ENCODE measurements at places on chromosomes 12 and 14. TPM values are rescaled to one million over a fixed set of nuclear protein-coding genes. Genes with fewer than 3 reads are reported as not detected.

DNA sequence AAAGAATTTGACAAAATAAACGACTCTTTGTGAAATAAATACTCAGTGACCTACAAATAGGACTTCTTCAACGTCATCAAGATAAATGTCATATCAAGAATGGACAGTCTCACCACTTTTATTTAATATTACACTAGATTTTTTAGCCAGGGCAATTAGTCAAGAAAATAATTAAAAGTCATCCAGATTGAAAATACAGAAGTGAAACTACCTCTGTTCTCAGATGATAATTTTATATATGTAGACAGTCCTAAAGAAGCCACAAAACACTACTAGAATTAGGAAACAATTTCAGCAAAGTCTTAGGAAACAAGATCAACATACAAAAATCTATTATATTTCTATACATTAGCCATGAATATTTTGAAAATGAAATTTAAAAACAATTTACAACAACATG is 689.6 kb upstream of the SEL1L start:
- no peak overlapping the region for H3K27ac ChIP-seq
- no peaks in the 10 kb centered on the region for H3K36me3 ChIP-seq
- DNase-seq: no peak

DNA sequence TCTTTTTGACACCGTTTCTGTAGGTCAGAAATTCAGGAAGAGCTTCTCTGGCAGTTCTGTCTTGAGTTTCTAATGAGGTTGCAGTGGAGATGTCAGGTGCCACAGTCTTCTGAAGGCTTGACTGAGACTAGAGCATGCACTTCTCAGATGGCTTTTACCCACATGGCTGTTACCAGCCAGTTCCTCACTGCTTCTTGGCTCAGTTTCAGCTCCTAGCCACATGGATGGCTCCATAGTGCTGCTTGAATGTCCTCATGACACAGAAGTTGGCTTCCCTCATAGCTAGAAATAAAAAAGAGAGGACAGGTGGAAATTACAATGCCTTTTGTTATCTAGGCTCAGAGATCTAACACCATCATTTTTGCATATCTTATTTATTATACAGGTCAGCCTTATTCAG is 38.1 kb upstream of the SLC2A13 start:
- H3K36me3 ChIP-seq: no peaks in the 10 kb centered on the region
- no peaks in the 10 kb centered on the region for H3K27me3 ChIP-seq
- H3K27ac ChIP-seq: no peak overlapping the region
- no peak overlapping the region for H3K4me3 ChIP-seq
- no peaks in the 10 kb centered on the region for H3K4me1 ChIP-seq

DNA sequence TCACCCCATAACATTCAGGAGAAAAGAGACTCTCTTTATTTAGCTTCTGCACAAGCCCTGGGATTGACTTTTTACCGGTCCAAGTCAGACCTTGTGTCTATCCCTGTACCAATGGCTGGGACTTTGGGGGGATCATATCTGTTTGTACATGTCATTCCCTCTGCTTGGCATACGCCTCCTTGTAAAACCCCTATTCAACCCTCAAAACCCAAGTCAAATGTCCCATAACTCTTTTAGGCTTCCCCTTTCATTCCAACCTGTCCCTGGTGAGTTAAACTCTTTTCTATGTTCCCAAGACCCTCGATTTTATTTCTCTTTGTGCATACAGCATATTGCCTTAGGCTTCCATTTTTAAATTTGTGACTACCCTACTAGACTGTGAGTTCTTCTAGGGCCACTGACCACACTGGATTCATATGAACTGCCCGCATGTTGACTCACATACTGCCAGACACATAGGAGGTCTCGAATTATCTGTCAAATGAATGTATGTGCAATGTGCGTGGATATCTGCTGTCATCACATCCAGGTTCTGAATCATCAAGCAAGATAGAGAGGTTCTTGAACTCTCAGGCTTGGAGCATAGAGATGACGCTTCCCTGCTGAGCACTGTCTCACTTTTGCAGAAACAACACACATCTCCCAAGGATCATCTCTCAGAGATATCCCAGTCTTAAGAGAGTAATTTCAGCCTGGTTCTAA is 548.6 kb upstream of the TBX3 start:
- H3K27me3 ChIP-seq: no peaks in the 10 kb centered on the region
- H3K4me3 ChIP-seq: no peak overlapping the region
- H3K4me1 ChIP-seq: no peaks in the 10 kb centered on the region
- no peak for DNase-seq
- H3K36me3 ChIP-seq: no peaks in the 10 kb centered on the region
- no peak overlapping the region for H3K27ac ChIP-seq

DNA sequence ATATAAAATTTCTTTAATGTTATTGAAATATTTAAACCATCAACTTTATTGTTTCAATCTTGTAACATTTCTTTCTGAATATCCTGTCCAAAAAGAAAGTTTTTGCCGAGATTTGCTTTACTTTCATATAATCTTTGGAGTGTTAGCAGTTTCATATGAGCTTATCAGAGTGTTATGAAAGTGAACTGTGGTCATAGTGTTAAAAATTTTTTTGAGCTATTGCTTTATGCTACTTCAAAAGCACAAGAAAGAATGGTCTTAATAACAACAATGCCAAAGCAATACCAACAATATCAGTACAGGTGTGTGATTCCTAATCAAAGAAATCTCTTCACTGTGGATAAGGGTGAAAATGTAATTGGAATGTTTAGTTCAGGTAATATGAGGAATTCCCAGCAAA is 1994.9 kb upstream of the FLRT2 start:
- H3K4me3 ChIP-seq: no peak overlapping the region
- no peaks in the 10 kb centered on the region for H3K27me3 ChIP-seq
- no peaks in the 10 kb centered on the region for H3K4me1 ChIP-seq
- H3K27ac ChIP-seq: no peak overlapping the region
- H3K36me3 ChIP-seq: no peaks in the 10 kb centered on the region

DNA sequence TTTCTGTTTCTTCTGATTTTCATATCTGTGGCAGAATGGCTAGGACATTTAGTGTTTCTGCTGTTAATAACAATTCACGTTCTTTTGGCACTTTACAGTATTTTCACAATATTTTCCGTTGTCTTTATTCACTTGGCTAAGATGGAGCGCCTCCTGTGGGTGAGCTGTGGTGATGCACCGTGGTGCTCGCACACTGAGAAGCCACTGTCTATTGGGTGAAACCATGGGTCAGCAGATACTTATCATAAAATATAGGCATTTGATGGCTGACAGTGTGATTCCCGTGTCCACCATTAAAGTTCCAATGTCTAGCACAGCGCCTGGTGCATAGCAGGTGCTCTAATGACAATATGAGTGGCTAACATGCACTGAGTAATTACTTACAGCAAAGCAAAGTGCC is 141.8 kb downstream of the VRK1 start:
- H3K27me3 ChIP-seq: no peaks in the 10 kb centered on the region
- no peak overlapping the region for H3K27ac ChIP-seq
- peak; percentile 51 for DNase-seq
- no peaks in the 10 kb centered on the region for H3K4me1 ChIP-seq

- H3K4me3 ChIP-seq: no peak overlapping the region
- no peak for DNase-seq
- H3K36me3 ChIP-seq: peaks cover 6% of the 10 kb centered on the region
- no peaks in the 10 kb centered on the region for H3K27me3 ChIP-seq
Measured at GRCh38 chr12:57153415-57153997, 6.1 kb upstream of the LRP1-AS start.

GRCh38 chr12:116673681-116674111 is 64.2 kb downstream of the SPRING1 start:
- H3K4me3 ChIP-seq: no peak overlapping the region
- H3K36me3 ChIP-seq: no peaks in the 10 kb centered on the region
- H3K4me1 ChIP-seq: no peaks in the 10 kb centered on the region
- no peak overlapping the region for H3K27ac ChIP-seq
- DNase-seq: peak; percentile 64
- H3K27me3 ChIP-seq: no peaks in the 10 kb centered on the region

DNA sequence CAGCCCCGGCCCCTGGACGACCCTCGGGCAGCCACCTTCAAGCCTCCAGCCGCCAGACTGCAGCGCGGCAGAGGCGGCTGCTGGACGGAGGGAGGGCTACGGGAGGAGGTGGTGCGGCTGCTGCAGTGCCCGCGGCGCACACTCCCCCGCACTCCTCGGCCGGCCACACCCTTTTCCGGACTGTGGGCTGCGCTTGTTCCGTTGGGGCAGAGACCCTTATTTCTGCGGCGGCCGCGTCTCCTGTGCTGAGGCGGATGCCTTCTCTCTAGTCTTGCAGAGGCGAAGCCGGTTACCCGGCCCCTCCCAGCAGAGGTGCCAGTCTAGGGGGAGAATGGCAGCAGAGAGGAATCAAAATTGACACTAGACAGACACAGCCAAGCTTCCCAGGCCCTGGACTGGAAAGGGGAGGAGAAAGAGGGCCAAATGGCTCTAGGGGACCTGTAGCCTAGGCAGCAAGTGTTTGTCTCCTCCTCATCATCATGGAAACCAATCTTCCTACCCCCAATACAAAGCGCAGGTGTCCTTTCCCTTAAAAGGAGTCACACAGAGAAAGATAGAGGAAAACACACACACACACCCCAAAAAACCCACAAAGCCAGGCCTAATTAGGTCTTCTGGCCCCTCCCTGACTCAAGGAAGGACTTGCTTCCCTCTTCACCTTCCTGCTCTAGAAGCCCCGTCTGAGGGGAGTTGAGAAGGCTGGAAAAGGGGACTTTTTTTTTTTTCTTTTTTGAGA is 1.3 kb downstream of the ESYT1 start:
- peaks cover 17% of the 10 kb centered on the region for H3K4me1 ChIP-seq
- H3K36me3 ChIP-seq: peaks cover 26% of the 10 kb centered on the region
- peak; percentile 77 for DNase-seq

- no peak for DNase-seq
- H3K36me3 ChIP-seq: no peaks in the 10 kb centered on the region
- H3K4me1 ChIP-seq: no peaks in the 10 kb centered on the region
- H3K27ac ChIP-seq: no peak overlapping the region
Measured at GRCh38 chr14:81337073-81337472, 63.1 kb downstream of the STON2 start.

GRCh38 chr14:26444822-26445221 is 153.0 kb downstream of the NOVA1 start:
- no peaks in the 10 kb centered on the region for H3K27me3 ChIP-seq
- no peak overlapping the region for H3K27ac ChIP-seq
- peak; percentile 78 for DNase-seq
- H3K36me3 ChIP-seq: no peaks in the 10 kb centered on the region
- no peak overlapping the region for H3K4me3 ChIP-seq
- no peaks in the 10 kb centered on the region for H3K4me1 ChIP-seq

DNA sequence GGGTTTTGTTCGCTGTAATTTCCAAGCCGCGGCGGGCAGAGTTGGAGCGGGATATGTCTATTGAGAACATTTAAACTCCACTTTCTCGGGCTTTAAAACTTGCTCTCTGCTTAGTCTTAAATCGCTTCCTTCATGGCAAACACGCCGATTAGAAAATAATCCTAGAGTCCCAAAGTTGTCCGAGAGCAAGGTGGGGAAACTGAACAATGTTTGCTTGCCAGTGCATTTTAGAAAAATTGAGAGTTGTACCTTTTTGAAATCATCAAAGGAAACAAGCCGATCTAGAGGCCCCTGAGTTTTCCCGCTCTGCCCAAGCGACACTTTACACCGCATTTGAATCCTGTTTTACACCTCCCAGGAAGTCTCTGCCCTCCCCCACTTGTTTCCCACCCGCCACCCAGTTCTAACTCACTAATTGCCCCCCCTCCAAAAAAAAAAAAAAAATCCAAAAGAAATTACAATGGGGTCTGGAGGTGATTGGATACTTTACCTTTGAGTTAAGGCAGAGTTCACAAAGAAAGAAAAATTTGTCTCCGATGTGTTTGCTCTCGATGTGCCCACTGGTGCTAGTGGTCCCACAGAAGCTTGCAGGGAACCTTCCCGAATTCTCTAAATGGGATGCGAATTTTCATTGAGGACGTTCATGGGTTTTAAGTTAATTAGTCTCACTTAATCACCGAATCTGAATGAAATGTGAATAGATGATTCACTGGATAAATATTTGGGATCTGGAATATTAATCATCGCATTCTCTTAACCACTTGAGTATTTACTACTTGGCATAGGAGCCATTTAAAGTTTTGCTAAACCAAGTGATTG is 2.3 kb downstream of the HMGA2 start:
- H3K27ac ChIP-seq: peak overlapping the region; percentile 67
- H3K27me3 ChIP-seq: no peaks in the 10 kb centered on the region

DNA sequence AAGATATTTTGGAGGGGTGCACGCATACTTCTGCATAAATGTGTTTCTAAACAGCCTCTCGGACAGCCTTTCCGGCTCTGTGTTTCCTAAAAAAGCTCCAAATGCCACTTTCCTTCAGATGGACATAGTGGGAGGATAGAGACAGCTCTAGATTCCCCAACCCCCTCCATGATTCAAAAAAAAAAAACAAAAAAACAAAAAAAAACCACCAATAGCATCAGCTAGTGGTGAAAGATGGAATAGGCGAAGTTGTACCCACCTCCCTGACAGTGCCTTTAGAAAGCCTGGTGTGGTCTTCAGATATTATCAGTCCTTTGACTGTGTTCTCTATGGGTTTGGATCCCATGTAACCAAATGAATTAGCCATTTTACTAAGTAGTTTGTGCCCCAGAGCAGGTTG is 94.1 kb downstream of the PHETA1 start:
- H3K36me3 ChIP-seq: no peaks in the 10 kb centered on the region
- H3K27ac ChIP-seq: no peak overlapping the region
- no peak overlapping the region for H3K4me3 ChIP-seq
- peak; percentile 61 for DNase-seq
- H3K4me1 ChIP-seq: no peaks in the 10 kb centered on the region

GRCh38 chr14:85616386-85616885 is 86.5 kb downstream of the FLRT2 start:
- peaks cover 18% of the 10 kb centered on the region for H3K4me1 ChIP-seq
- H3K27ac ChIP-seq: no peak overlapping the region
- DNase-seq: no peak
- H3K4me3 ChIP-seq: no peak overlapping the region

DNA sequence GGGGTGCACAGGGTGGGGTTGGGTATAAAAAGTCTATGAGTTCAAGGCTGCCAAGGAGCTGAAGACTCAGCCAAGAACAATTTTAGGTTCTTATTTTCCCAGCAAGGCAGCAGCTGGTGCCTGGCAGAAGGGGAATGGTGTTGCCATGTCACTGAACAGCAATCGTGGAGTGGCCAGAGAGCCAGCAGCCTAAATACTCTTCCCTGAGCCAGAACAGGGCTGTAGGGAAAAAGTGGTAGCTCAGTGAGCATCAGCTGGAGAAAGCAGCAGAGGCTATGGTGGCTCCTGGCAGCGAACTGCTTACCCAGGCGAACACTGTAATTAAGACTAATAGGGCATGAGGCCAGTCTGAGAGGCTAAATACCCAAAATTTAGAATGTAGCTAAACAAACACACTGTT is 334.9 kb downstream of the RMST start:
- no peak overlapping the region for H3K27ac ChIP-seq
- H3K4me3 ChIP-seq: no peak overlapping the region
- DNase-seq: no peak
- H3K4me1 ChIP-seq: peaks cover 9% of the 10 kb centered on the region
- no peaks in the 10 kb centered on the region for H3K36me3 ChIP-seq

Gene MAP1LC3B2
- 0.54 TPM for total RNA-seq

Gene OTOGL
- total RNA-seq: 0.35 TPM

Gene RHOJ
- total RNA-seq: not detected

Gene FCF1
- total RNA-seq: 61.3 TPM

Gene CLEC1A
- not detected for total RNA-seq

Gene TRIAP1
- total RNA-seq: 61.8 TPM

Gene LRFN5
- total RNA-seq: 6.3 TPM

Gene CEP83
- total RNA-seq: 29.8 TPM

Gene TMEM30B
- 22.9 TPM for total RNA-seq

Gene SVOP
- total RNA-seq: 0.10 TPM

Gene BATF
- total RNA-seq: not detected
